SIG-M5 (cell line): ENCODE measurements at places on chromosomes 3 and 15.

- DNase-seq = no peak
Measured at GRCh38 chr15:93830221-93831080, 400.9 kb upstream of the MCTP2 start.

DNA sequence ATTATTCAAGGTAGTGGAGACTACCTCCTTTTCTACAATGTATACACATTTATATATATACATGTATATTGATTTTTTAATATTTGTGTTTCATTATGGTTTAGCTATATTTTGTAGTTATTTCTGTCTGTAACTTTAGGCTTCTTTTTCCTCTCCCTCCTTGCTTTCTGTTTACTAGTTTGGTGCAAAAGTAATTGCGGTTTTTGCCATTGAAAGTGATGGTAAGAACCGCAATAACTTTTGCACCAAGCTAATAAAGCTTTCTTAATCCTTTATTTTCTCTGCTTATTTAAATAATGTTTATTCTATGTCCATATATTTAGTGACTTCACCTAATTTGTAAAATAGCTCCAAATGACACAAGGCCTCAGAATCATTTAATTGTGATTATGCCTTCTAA lies 195.3 kb upstream of the PLSCR5 start:
- DNase-seq = no peak

DNA sequence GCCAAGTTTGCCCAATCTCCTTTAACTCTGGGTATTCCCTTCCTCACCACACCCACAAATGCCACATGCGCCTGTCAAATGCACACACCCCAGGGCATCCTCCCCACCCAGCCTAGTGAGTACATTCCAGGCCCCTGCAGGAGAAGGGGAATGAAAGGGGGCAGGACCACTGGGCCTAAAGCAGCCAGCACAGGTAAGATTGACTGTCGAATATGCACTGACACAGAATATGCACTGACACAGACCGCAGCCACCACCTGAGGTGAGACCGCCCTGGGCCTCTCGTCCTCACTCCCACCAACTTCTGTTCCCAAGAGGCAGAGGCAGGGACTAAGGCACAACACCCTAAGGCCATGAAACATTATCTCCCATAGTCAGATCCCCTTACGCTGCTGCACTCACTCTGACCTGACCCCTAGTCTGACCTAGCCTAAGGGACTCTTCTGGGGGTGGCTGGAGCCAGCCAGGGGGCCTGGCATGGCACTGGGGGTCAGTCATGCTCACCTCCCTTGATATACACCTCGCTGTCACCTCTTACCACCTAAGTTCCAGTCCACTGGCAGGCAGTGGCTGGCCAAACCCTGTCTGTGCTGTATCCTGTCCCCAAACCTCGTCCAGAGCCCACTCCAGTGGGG lies 10.8 kb downstream of the AP3B2 start:
- DNase-seq = no peak

- DNase-seq = no peak
Measured at GRCh38 chr3:30347679-30348216, 258.7 kb upstream of the TGFBR2 start.

- no peak for DNase-seq
Measured at GRCh38 chr15:40060236-40060961, 21.4 kb upstream of the SRP14 start.

- no peak for DNase-seq
Measured at GRCh38 chr3:98734735-98735134, 28.4 kb upstream of the ST3GAL6 start.

- DNase-seq = no peak
Measured at GRCh38 chr15:62637950-62638619, 404.5 kb upstream of the TPM1 start.

DNA sequence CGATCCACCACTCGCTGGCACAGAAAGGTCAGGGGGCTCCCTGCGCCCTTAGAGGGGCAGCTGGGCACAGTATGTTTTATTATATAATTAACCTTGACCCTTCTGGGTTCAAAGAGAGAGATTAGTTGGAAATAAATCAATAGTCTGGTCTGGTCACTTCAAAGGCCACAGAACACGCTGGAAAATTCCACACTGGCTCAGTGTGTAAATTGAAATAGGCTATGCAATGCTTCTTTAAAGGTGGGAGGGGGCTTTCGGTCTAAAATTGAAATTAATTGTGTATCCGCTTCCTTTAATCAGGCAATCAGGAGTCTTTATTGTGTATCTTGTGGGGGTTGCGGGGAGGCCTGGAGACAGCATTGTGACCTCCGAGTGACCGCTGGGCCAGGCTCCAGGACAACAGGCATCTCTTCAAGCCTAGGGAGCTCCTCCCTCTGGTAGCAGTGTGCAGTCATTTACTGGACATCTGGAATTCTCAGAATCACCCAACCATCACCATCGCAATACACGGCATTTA lies 8.0 kb downstream of the RNU5B-1 start:
- DNase-seq = no peak

DNA sequence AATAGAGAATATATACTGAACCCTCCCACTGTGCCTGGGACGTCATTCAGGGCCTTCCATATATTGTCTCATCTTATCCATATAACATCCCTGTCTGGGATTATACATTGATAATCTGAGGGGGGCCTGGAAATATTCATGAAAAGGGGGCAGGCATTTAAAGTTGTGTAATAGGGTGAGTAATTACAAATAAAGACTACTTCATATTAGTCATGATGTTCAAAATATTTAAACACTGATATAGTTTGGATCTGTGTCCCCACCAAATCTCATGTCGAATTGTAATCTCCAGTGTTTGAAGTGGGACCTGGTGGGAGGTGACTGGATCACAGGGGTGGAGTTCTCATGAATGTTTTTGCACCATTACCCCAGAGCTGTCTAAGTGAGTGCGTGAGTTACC lies 97.8 kb downstream of the AQP9 start:
- DNase-seq = no peak

DNA sequence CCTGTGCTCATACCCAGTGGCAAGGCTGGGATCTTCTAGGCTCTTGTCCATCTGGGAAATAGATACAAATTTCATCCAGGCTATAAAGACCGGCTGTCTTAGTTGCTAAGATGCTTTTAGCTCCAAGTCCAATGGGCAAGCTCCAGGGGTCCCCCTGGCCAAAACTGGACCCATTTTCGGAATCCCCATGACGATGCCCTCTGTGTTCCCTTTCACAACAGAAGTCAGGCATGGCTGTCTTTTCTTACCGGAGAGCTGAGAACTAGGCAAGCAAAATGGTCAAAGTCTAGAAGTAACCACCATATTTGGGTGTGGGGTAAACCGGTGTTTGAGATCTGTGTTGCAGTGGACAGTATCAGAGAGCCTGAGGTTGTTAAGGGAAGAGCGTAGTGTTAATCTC lies 1.0 kb downstream of the GLYCTK start:
- DNase-seq = no peak

DNA sequence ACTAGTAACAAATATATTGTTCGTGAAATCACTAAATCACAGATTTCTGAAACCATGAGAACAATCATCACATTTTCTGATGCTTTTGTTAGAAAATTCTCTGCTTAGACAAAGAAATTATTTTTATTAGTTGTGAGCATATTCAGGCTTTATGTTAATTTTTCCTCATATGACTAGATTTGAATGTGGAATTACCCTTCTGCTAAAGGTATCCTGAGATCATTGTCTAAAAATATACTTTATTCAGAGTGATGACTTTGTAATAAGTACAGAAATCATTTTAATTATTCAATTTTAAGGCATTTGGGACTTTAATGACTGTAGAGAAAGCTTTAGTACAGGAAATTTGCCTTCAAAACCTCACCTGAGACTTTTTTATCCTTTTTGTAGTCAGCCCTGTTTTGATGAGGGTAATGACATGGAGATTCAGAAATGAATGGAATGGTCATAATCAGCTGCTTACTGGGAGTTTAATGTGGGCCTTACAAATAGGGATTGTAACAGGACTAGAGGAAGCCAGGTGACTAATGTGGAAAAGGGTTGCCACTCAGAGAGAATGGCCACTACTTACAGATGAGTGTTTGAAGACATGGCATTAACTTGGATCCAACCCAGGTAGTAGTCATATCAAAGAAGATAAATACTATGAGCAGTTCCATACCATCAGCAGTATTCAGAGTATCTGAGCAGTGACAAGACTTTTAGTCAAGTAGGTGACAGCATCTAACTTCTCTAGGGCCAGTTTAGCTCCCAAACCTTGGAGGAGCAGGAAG lies 148.3 kb downstream of the MBNL1 start:
- DNase-seq = no peak

GRCh38 chr15:85312486-85312885 lies 67.9 kb upstream of the AKAP13 start:
- no peak for DNase-seq

- no peak for DNase-seq
Measured at GRCh38 chr15:87722941-87723691, 533.4 kb downstream of the NTRK3 start.

DNA sequence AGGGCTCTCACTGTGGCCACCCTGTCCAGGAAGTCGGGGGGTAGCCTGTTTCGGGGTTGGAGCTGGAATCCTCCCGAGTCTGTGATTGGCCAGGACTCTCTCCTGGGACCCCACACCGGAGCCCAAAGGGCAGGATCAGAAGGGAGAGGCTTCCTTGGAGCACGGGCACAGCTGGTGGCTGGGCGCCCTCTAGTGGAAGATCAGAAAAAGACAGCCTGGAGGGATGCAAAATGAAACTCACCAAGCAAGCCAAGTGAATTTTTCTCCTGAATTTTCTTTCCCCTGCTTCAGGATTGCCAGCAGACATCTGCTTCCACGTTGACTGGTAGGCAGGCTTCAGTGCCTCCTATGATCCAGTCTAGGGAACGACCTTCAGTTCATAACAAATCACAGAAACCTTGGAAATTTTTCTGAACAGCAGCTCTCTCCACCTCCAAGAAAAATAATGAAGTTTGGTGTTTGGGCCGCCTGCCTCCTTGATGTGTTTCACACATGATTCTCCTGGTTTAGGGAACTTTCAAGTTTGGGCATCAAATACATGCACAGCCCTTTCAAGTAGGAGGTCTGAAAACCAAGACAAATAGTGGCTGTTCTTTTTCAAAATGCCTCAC lies 224.6 kb downstream of the VPS13C start:
- no peak for DNase-seq

- DNase-seq = no peak
Measured at GRCh38 chr3:85586018-85586417, 627.2 kb downstream of the CADM2 start.

DNA sequence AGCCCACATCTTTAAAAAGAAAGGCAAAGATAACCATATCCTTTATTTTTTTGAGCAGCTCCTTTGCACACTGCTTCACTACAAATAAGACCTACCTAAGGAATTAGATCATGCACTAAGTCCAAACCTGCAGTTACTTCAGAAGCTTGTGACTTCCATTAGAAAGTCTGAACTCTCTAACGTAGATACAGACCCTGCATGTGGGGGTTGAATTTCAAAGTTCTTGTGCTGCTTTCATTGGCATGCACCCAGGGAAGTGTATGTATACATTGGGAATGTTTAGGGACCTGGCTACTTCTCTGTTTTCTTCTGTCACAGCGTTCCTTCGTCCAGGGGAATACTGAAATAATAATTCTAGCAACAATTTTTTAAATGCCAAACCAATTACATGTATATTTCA lies 185.2 kb upstream of the IL12A start:
- DNase-seq = no peak

DNA sequence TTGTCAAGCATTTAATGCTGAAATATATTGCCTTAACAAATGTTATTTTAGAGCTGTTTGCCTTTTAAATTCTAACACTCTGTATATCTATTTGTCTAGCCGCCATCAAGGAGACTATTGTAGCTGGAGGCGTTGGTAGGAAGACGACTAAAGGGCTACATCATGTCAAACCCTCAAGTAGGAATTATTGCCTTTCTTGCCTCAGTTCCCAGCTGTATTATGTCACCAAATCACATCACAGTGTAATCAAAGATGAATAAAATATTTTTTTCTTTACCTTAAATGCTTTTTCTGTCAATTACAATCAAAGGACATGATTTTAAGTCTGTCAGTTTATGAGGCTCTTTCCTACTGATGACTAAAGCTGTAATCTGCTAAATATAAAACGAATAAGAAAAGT lies 233.1 kb downstream of the ZIC4 start:
- DNase-seq = no peak

- no peak for DNase-seq
Measured at GRCh38 chr3:62131620-62132019, 241.7 kb downstream of the FEZF2 start.

DNA sequence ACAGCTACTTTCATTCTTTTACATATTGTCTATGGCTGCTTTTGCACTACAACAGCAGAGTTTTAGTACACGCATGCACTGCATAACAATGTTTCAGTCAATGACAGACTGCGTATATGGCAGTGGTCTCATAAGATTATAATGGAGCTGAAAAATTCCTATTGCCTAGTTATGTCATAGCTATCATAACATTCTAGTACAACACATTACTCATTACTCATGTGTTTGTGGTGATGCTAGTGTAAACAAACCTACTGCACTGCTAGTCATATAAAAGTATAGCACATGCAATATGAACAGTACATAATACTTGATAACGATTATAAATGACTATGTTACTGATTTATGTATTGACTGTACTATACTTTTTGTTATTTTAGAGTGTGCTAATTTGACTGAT lies 47.9 kb downstream of the QTRT2 start:
- DNase-seq = no peak

- DNase-seq = no peak
Measured at GRCh38 chr3:193932576-193932975, 203.4 kb upstream of the HES1 start.

GRCh38 chr15:71610728-71611552 lies 199.4 kb upstream of the NR2E3 start:
- DNase-seq = no peak

DNA sequence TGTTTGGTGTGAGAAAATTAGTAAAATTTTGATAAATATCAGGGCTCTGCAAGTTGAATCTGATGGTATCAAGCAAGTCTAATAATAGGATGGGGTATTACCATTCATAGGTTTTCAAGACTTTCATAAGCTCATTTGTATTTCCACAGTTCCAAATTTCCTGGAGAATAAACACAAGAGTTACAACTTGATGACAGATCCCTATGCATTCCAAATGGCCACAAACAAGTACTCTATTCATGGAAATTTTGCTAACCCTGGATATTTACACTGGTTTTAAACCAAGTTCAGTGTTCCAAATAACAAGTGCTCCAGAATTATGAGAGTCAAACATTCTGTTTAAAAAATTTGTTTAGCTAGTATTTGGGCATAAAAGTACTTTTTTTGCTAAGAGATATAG lies 75.0 kb upstream of the CNTN6 start:
- no peak for DNase-seq

DNA sequence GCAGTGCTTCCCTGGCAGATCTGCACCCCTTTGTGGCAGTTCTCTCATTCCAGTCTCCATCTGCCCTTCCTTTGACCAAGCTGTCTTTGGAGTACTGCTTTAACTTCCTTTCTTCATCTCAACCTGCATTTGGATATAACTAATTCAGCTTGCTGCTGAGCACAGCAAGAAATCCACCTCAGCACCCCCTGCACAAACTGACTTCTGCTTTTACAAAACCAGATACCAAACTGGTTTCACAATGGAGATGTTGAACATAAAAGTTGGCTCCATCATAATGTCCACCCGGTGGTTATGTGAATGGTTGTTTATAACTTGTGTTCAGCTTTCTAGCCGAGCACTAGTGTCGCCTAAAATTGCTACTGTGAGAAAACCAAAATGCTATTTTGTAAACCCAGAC lies 341.1 kb upstream of the SEMA6D start:
- DNase-seq = no peak
